ENCODE measurements at places on chromosomes 13 and 19.

DNA sequence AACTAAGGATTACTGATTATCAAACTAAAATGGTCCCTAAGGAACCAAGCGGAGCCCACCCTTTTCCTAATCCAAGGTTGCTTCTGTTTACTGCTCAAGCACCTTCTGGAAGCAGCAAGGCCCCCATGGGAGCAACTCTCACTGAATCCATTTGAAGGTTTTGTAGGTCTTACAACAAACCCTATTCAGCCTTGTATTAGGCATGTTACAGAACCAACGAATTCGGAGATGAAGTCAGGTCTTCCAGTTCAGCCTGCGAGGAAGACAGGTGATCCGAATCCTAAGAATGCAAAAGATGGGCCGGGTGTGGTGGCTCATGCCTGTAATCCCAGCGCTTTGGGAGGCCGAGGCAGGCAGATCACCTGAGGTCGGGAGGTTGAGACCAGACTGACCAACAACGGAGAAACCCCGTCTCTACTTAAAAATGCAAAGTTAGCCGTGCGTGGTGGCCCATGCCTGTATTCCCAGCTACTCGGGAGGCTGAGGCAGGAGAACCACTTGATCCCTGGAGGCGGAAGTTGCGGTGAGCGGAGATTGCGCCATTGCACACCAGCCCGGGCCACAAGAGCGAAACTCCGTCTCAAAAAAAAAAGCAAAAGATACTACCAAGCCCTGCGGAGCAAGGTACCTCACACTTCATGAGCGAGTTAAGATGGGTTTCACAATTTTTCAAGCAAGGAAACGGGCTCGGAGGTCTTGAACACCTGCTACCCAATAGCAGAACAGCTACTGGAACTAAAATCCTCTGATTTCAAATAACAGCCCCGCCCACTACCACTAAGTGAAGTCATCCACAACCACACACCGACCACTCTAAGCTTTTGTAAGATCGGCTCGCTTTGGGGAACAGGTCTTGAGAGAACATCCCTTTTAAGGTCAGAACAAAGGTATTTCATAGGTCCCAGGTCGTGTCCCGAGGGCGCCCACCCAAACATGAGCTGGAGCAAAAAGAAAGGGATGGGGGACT, 609 bp downstream of the ZAR1L start:
- DNase-seq, result peak; percentile 59

DNA sequence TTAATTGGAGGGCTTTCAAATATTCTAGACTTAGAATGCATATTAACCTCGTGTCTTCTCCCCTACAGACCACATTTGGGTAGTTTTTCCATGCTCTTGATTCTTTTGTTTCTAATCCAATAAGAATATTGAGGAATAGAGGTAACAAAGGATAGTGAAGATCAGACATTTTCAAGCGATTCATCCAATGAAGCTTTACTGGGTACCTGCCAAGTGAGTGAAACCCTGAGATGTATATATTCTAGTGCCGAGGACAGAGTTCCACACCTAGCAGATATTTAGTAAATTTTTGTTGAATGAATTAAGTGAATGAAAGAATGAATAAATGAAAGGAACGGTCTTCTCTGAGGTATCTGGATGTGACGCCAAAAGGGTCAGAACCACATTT, 442 bp upstream of the RFC3 start:
- DNase-seq, result no peak

- peak; percentile 74 for DNase-seq
Measured at GRCh38 chr19:3047496-3048189, 14.7 kb downstream of the TLE5 start.

- no peak for DNase-seq
Measured at GRCh38 chr13:50344717-50345116, 329.5 kb downstream of the KCNRG start.

DNA sequence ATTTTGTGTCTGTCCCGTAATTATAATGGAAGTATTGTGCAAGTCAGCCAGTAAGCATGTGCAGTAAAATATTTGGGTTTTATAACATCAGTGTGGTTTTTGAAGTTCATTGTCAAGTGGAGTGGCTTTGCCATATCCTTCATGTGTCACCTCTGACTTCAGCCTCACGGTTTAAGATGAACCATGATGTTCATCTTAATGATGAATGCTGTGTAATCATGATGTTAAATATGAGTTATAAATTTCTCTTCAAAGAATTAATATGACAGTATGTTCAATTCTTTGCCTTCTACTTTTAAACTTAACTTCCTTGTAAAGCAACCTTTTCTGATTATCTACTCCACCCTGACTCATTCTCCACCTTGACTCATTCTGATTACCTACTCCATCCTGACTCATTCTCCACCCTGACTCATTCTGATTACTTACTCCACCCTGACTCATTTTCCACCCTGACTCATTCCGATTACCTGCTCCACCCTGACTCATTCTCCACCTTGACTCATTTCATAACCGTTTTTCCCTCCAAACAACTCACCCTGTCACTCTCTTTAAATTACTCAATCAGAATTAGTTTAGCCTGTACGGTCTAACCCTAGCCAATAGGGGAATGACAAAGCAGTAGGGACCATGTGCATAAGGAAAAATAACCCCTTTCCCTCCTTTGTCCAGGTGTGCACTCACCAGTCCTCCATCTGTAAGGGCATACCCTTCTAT, 50.3 kb upstream of the ANKRD10 start:
- DNase-seq, result peak; percentile 84
